ENCODE measurements at places on chromosomes 4 and X. TPM values are rescaled to one million over a fixed set of nuclear protein-coding genes. Genes with fewer than 3 reads are reported as not detected.

- H3K4me1 ChIP-seq = peaks cover 27% of the 10 kb centered on the region
- DNase-seq = peak; percentile 86
- no peak overlapping the region for H3K4me3 ChIP-seq
- no peak overlapping the region for H3K27ac ChIP-seq
- no peaks in the 10 kb centered on the region for H3K36me3 ChIP-seq
- no peaks in the 10 kb centered on the region for H3K27me3 ChIP-seq
These were observed 4.3 kb downstream of the BLOC1S4 start for GRCh38 chr4:6720202-6720699.

DNA sequence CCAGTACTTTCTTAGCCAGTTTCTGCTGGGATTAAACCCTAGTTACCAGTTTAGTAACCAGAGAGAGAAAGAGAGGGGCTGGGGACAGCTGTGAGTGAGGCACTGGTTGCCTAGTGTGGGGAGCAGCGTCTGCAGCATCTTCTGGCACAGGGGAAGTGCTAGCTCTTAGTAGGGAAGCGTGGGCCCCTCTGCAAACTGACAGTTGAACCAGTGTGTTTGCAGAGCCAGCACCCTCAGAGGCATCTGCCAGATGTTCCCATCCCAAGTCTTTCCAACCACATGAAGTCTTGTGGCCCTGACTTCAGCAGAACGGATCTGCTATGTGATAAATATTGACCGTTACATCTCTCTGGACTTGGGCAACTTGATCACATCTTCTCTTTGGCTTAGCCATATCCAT lies 15.0 kb downstream of the RBMX2 start:
- H3K4me3 ChIP-seq = no peak overlapping the region
- H3K27me3 ChIP-seq = no peaks in the 10 kb centered on the region
- no peak overlapping the region for H3K27ac ChIP-seq

DNA sequence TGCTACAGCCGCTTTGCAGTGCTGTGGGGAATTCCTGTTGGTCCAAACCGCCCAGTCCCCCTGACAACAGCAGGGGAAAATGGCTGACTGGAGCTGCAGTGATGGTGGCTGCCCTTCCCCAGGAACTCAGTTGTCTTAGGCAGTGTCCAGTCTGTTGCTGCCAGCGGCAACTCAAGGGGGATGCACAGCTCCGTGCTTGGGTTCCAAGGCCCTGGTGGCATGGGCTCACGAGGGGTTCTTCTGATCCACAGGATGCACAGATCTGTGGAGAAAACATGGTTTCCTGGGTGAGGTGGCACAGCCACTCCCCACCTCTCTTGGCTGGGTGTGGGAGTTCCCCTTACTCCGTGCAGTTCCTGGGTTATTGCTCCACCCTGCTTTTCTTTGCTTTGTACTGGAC lies 261.2 kb downstream of the TLL1 start:
- H3K4me3 ChIP-seq = no peak overlapping the region
- no peaks in the 10 kb centered on the region for H3K36me3 ChIP-seq
- no peaks in the 10 kb centered on the region for H3K4me1 ChIP-seq
- no peak overlapping the region for H3K27ac ChIP-seq
- DNase-seq = no peak

GRCh38 chr4:139207873-139208403 lies 30.9 kb upstream of the ELF2 start:
- H3K36me3 ChIP-seq = no peaks in the 10 kb centered on the region
- H3K4me3 ChIP-seq = no peak overlapping the region
- no peaks in the 10 kb centered on the region for H3K4me1 ChIP-seq

GRCh38 chr4:77818073-77818601 lies 1.0 kb downstream of the CNOT6L start:
- H3K4me3 ChIP-seq = peak overlapping the region; percentile 89
- H3K27ac ChIP-seq = peak overlapping the region; percentile 95
- peak; percentile 74 for DNase-seq
- H3K27me3 ChIP-seq = no peaks in the 10 kb centered on the region

The SUPT20HL1 gene
- not detected for total RNA-seq

The PPEF1 gene
- 1.9 TPM for total RNA-seq

Data from natural killer cell (primary cell).